ENCODE measurements at places on chromosomes 2 and 18.

GRCh38 chr18:58666176-58666575 lies 5.1 kb upstream of the MALT1 start:
- DNase-seq: no peak

DNA sequence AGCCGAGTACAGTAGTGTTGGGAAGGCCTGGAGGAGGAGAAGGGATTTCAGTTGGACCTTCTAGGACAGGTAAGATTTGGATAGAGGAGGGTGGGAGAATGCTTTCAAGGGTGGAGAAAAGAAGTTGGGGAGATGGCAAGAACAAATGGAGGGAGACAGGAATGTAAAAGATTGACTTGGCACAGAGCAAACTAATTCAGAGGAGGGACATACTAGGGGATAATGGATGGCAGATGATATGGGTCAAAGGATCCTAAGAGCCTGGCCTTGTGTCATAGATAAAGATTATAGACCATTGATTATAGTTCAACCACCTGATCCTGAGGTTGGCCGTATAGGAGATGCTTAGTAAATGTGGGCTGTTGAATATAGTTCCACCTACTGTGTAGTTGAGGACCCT lies 12.4 kb downstream of the WDR43 start:
- DNase-seq: no peak

- no peak for DNase-seq
Measured at GRCh38 chr2:143231254-143231645, 102.0 kb downstream of the ARHGAP15 start.

GRCh38 chr2:12675801-12676200 lies 40.9 kb upstream of the TRIB2 start:
- DNase-seq: no peak

All from SK-N-MC (cell line).